ENCODE measurements at places on chromosomes 1 and 21. TPM values are rescaled to one million over a fixed set of nuclear protein-coding genes. Genes with fewer than 3 reads are reported as not detected.

DNA sequence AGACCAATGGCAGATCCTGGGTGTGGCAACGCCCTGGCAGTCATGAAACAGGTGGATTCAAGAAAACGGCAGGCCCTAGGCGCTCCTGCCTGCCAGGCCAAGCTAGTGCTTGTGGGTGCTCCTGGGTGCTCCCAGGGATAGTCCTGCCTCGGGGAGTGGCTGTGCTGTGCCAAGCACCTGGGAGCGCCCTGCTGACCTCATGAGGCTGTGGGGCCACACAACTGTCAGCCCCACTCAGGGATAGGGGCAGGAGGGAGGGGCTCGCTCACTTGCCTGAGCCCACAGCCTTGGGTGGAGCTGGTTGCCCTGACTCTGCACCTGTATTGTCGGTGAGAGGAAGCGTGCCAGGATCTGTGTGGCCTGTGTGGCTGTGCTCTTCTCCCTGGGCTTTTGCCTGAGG is 9.4 kb downstream of the SNAP47 start:
- H3K36me3 ChIP-seq: peaks cover 13% of the 10 kb centered on the region
- DNase-seq: no peak
- H3K4me1 ChIP-seq: peaks cover 25% of the 10 kb centered on the region
- no peaks in the 10 kb centered on the region for H3K27me3 ChIP-seq
- H3K4me3 ChIP-seq: no peak overlapping the region

DNA sequence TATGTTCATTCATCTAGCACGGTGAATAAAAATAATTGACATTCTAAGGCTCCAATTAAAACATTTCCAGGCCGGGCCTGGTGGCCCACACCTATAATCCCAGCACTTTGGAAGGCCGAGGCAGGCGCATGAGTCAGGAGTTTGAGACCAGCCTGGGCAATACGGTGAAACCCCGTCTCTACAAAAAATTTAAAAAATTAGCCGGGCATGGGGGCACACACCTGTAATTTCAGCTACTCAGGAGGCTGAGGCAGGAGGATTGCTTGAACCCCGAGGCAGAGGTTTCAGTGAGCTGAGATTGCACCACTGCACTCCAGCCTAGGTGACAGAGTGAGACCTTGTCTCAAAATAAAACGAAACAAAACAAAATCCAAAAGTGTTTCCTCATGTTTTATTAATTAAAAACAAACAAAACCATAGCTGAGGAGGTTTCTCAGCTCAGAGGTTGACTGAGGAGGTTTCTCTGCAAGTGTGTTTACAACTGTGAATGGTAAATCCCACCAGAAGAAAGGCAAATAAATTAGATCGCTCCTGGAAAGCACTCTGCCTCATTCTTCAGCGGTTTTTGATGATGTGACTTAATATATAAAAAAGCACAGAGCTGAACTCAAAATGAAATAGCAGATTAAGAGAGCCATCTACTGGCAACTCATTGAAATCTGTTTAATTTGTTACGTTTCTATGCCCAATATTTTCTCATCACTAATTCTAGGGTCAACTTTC is 37.7 kb upstream of the ATG4C start:
- H3K27ac ChIP-seq: no peak overlapping the region
- peak; percentile 10 for DNase-seq
- H3K4me3 ChIP-seq: no peak overlapping the region

- H3K4me3 ChIP-seq: no peak overlapping the region
- no peaks in the 10 kb centered on the region for H3K4me1 ChIP-seq
- no peaks in the 10 kb centered on the region for H3K27me3 ChIP-seq
- no peak overlapping the region for H3K27ac ChIP-seq
- no peak for DNase-seq
Measured at GRCh38 chr21:23542097-23542496, 2065.2 kb downstream of the MRPL39 start.

DNA sequence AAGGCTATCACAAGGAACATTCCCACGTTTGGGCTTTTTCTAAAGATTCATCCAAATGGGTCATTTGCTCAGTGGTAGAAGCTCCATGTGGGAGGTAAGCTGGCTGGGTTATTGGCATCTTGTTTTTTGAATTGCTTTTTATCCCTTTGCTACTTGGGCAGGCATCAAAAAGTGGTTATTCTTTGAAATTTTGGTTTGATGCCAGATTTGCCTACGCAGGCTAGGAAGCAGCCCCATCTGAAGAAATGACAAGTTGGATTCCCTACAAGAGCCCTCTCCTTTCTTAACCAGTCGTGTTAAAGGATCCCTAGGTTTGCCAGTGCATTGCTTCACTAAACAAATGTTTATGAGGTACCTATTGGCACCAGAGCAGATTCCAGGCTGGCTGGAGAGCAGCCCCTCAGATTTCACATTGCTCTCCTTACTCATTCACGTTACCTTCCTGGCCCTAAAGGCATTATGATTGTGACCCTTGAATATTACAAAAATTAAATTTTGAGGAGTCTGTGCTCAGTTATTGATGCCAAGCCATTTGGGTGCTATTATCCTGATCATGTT is 38.8 kb downstream of the ARID1A start:
- H3K4me3 ChIP-seq: no peak overlapping the region
- peaks cover 51% of the 10 kb centered on the region for H3K36me3 ChIP-seq
- no peak for DNase-seq
- no peak overlapping the region for H3K27ac ChIP-seq

- DNase-seq: no peak
- H3K27ac ChIP-seq: no peak overlapping the region
- H3K36me3 ChIP-seq: peaks cover 12% of the 10 kb centered on the region
- peaks cover 61% of the 10 kb centered on the region for H3K4me1 ChIP-seq
Measured at GRCh38 chr1:31920956-31921355, 17.2 kb downstream of the PTP4A2 start.

GRCh38 chr1:200242110-200243041 is 167.5 kb downstream of the ZNF281 start:
- no peaks in the 10 kb centered on the region for H3K4me1 ChIP-seq
- H3K27ac ChIP-seq: no peak overlapping the region
- H3K4me3 ChIP-seq: no peak overlapping the region

- peak; percentile 58 for DNase-seq
- H3K4me1 ChIP-seq: peaks cover 22% of the 10 kb centered on the region
- H3K36me3 ChIP-seq: no peaks in the 10 kb centered on the region
- no peak overlapping the region for H3K27ac ChIP-seq
- no peaks in the 10 kb centered on the region for H3K27me3 ChIP-seq
- H3K4me3 ChIP-seq: no peak overlapping the region
Measured at GRCh38 chr1:33086384-33086850, 5.5 kb downstream of the AZIN2 start.

DNA sequence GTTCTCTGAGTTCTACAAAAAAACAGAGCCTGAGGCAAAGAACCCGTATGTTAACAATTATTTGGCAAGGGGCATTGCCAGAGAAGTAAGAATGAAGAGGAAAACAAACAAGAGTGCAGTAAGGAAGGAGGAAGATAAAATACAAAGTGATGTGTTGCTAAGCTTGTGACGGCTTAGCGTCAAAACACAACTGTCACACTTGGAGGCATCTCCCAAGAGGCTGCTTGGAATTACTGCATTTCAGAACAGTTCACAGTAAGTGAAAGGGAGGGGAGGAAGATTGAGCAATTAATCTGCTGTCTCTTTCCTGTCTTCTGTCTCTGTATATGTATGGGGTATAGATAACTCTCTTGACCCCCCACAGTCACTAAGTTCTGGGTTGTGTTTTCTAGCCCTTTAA is 1017.0 kb upstream of the TMPRSS15 start:
- H3K36me3 ChIP-seq: no peaks in the 10 kb centered on the region
- no peak overlapping the region for H3K27ac ChIP-seq
- H3K4me1 ChIP-seq: no peaks in the 10 kb centered on the region
- no peaks in the 10 kb centered on the region for H3K27me3 ChIP-seq
- DNase-seq: no peak
- H3K4me3 ChIP-seq: no peak overlapping the region

The MFSD2A gene
- 28.7 TPM for total RNA-seq

The CFHR1 gene
- total RNA-seq: not detected

Data from CD8-positive, alpha-beta memory T cell (primary cell).